ENCODE measurements at places on chromosomes 3 and 15. TPM values are rescaled to one million over a fixed set of nuclear protein-coding genes. Genes with fewer than 3 reads are reported as not detected.

- peaks cover 7% of the 10 kb centered on the region for H3K36me3 ChIP-seq
- H3K4me1 ChIP-seq = peaks cover 24% of the 10 kb centered on the region
- H3K27me3 ChIP-seq = no peaks in the 10 kb centered on the region
- H3K27ac ChIP-seq = no peak overlapping the region
- DNase-seq = no peak
- no peak overlapping the region for H3K4me3 ChIP-seq
Observed at GRCh38 chr3:187400756-187401155, 32.6 kb downstream of the RTP4 start.

Gene PLA1A
- 0.99 TPM for total RNA-seq

GRCh38 chr3:52527732-52528585 lies 5.7 kb downstream of the NT5DC2 start:
- no peaks in the 10 kb centered on the region for H3K27me3 ChIP-seq
- H3K4me3 ChIP-seq = no peak overlapping the region
- no peak overlapping the region for H3K27ac ChIP-seq
- H3K4me1 ChIP-seq = no peaks in the 10 kb centered on the region
- DNase-seq = no peak

- no peaks in the 10 kb centered on the region for H3K27me3 ChIP-seq
- H3K27ac ChIP-seq = no peak overlapping the region
- H3K4me3 ChIP-seq = no peak overlapping the region
- H3K4me1 ChIP-seq = no peaks in the 10 kb centered on the region
Observed at GRCh38 chr15:26352909-26353308, 420.0 kb downstream of the GABRB3 start.

Gene GATM
- 4.1 TPM for total RNA-seq

Gene BUB1B
- 39.0 TPM for total RNA-seq

GRCh38 chr3:185381320-185382058 lies 18.6 kb downstream of the MAP3K13 start:
- H3K27ac ChIP-seq = no peak overlapping the region
- no peak overlapping the region for H3K4me3 ChIP-seq
- no peaks in the 10 kb centered on the region for H3K27me3 ChIP-seq
- H3K36me3 ChIP-seq = no peaks in the 10 kb centered on the region

DNA sequence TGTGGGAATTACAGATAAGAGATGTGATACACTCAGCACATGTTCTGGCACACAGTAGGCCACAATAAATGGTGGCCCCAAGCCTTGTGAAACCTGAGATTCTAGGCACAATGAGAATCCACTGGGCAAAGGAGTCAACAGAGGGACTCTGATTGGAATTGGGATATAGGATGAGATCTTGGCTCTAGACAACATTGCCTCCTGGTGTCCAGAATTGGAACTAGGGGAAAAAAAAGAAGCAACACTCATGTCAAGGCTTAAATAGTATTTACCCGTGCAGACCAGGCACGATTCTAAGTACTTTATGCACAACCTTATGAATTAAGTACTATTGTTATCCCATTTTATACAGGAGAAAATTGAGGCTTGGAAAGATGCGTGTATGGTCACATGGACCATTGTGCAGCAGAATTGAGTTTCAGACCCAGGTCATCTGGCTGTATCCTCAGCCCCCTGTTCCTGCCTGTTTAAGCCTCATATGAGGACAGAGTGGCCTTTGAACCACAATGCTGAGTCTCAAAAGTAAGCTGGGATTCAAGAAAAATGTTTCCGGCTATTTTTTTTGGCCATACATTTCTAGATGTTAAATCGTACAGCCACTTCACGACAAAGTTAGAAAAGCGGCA lies 124.8 kb downstream of the SV2B start:
- DNase-seq = peak; percentile 72
- no peaks in the 10 kb centered on the region for H3K4me1 ChIP-seq
- no peak overlapping the region for H3K4me3 ChIP-seq

DNA sequence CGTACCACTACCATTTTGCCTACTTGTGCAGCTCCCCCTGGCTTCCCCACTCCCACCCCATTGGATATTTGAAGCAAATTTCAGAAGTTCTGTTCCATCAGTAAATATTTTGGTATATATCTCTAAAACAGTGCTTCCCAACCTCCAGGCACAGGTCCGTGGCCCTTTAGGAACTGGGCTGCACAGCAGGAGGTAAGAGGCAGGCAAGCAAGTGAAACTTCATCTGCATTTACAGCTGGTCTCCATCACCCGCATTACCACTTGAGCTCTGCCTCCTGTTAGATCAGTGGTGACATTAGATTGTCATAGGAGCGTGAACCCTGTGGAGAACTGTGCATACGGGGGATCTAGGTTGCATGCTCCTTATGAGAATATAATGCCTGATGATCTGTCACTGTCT lies 97.2 kb upstream of the LRRFIP2 start:
- no peak overlapping the region for H3K27ac ChIP-seq
- no peak overlapping the region for H3K4me3 ChIP-seq
- DNase-seq = no peak

DNA sequence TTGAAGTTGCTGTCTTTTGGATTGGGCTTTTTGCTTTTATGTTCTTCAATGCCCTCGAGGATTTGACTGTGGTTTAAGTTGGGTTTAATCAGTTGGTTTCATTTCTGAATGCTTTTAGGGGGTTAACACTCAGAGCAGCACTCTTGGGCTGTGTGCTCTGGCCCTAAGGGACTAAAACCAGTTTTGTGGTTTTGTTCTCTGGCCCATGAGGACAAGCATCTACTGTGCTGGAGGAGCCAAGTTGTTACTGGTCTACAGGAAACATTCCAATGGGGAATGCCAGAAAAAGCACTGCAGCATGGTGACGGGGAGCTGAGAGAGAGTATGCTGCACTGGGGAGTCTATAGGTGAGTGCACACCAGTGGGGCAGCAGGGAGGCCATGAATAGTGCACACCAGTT lies 596.9 kb downstream of the ZBBX start:
- H3K4me1 ChIP-seq = peaks cover 8% of the 10 kb centered on the region
- no peaks in the 10 kb centered on the region for H3K36me3 ChIP-seq
- no peak overlapping the region for H3K27ac ChIP-seq
- no peaks in the 10 kb centered on the region for H3K27me3 ChIP-seq
- no peak overlapping the region for H3K4me3 ChIP-seq
- DNase-seq = no peak

- H3K4me3 ChIP-seq = no peak overlapping the region
- no peak for DNase-seq
- H3K4me1 ChIP-seq = peaks cover 8% of the 10 kb centered on the region
Observed at GRCh38 chr15:101520395-101520794, 30.9 kb upstream of the PCSK6 start.

GRCh38 chr3:154718053-154718452 lies 288.1 kb upstream of the GPR149 start:
- no peaks in the 10 kb centered on the region for H3K36me3 ChIP-seq
- peaks cover 8% of the 10 kb centered on the region for H3K4me1 ChIP-seq
- DNase-seq = no peak

Gene CLDN16
- 4.8 TPM for total RNA-seq

Gene LRRC15
- total RNA-seq = not detected

Gene PODXL2
- total RNA-seq = 43.6 TPM

DNA sequence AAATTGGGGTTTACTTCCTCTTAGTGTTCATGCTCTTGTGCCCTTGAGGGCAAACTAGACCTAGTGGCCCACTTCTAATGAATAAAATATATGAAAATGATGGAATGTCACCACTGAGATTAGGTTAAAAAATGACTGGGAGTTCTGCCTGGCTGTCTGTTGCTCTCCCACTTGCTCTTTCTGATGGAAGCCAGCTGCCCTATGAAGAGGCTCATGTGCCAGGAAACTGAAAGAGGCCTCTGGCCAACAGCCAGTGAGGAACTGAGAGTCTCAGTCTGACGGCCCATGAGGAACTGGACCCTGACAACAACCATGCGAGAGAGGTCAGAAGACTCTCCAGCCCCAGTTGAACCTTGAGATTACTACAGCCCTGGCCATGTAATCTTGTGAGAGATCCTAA lies 107.1 kb upstream of the FHIT start:
- H3K36me3 ChIP-seq = no peaks in the 10 kb centered on the region
- no peaks in the 10 kb centered on the region for H3K4me1 ChIP-seq
- no peak overlapping the region for H3K27ac ChIP-seq
- no peak for DNase-seq
- H3K4me3 ChIP-seq = no peak overlapping the region

Data from Calu3 (cell line).